Mucosa of gallbladder (tissue), 1 donor: ENCODE measurements at places on chromosomes 1 and 21. TPM values are rescaled to one million over a fixed set of nuclear protein-coding genes. Genes with fewer than 3 reads are reported as not detected.

EFCAB7 gene
- 12.2 TPM for total RNA-seq

- DNase-seq, result no peak
Observed at GRCh38 chr1:88943241-88943640, 49.2 kb downstream of the KYAT3 start.

OR2T11 gene
- total RNA-seq, result not detected

DNA sequence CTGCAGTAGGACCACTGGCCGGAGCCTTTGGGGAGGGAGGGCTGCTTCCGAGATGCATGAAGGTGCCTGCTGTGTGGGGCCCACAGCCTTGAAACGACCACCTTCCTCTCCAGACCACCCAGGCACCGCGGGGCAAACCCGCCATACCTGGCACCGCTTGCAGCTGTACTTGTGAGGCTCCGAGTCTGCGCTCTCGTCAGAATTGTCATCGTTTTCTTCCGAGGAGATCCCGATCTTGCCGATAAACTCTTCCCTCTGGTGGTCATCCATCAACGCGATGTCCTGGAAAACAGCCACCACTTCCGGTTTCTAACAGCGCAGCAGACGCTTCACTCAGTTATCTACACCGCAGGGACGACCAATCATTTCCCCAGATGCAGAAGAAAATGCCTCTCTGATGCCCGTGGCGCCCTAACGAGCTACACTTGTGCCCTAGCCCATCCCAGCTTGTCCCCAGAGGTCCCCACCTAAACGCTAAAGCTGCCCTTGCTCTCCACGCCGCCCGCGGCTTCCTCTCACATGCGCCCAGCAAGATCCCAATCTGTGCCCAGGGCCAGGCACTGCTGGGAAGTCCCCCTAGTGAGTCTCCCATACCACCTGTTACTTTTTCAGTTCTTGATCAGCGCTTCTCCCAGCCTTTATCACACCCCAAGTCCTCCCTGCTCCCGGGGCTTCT lies 55.0 kb upstream of the RIPK4 start:
- no peak for DNase-seq

DNA sequence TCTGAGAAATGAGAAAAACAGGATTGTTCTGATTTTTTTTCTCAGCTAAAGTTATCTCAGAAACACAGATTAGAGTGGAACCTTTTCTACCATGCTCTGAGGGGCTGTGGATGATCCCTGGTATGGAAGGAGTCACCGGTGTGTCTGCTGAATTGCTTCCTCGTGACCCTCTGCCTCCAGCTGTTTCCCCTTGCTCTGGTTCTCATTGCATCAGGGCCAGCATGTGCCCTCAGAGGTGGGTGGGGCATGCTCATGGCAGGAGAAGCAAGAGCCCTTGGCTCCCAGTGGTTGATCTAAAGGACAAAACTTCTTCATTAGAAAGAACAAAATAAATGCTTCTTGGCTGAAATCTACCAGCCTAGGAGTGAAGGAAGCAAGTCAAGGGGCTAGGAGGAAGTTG lies 183.2 kb upstream of the HMCN1 start:
- no peak for DNase-seq

LIPI gene
- not detected for total RNA-seq

NOS1AP gene
- 20.7 TPM for total RNA-seq

GRCh38 chr1:99573431-99574217 lies 72.3 kb upstream of the PALMD start:
- DNase-seq, result no peak

NUDT4B gene
- 0.46 TPM for total RNA-seq

- no peak for DNase-seq
Observed at GRCh38 chr1:230643908-230644307, 1.6 kb downstream of the COG2 start.

DNA sequence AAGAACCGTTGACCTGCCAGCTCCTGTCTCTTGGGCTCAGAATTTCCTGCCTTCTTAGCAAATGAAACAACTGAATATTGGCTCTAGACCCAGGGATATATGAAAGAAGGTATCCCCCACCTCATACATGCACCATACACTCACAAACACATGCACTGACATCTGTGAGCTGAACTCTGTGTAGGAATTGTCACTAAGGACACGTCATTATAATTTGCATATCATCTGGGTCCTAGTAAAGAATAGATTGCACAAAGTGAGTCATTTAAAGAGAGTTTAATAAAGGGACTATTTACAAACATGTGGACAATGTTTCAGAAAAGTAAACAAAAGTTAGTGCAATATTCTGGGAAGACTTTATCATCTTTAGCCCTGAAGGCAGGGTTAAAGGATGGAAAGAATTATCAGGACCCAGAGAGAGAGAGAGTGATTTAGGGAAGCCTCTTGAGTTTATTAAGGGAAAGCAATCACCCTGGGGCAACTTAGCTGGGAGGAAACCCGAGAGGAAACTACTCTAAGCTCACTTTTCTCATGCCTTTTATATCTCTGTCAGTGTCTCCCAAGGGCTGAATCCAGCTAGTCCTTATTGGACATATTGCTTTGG lies 74.1 kb upstream of the PLA2G4A start:
- DNase-seq, result no peak

GRCh38 chr1:243693800-243694199 lies 156.2 kb downstream of the AKT3 start:
- DNase-seq, result no peak

GRCh38 chr1:31372051-31372450 lies 825 bp downstream of the FABP3 start:
- DNase-seq, result no peak

GRCh38 chr1:9867408-9868243 lies 42.4 kb downstream of the CTNNBIP1 start:
- peak; percentile 88 for DNase-seq

DNA sequence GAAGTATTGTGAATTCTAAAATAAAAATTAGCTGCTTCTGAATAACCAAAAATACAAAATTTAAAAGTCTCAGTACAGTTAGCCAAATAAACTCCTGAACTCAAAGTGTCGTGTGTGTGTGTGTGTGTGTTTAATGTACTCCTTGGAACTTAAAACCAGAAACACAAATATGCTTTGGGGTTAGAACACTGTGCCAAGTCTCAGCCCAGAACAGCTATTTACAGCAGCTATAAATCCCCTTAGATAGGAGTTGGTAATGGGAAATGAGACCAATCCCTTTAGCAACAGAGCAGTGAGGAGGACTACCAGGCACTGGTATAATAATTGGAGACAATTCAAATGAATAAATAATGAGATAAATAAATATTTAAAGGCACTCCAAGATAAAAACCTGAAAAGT lies 83.1 kb downstream of the PATJ start:
- DNase-seq, result no peak

COL11A1 gene
- 0.14 TPM for total RNA-seq

RGS1 gene
- 147 TPM for total RNA-seq

GRCh38 chr1:201325678-201326060 lies 42.4 kb downstream of the PKP1 start:
- no peak for DNase-seq

DNA sequence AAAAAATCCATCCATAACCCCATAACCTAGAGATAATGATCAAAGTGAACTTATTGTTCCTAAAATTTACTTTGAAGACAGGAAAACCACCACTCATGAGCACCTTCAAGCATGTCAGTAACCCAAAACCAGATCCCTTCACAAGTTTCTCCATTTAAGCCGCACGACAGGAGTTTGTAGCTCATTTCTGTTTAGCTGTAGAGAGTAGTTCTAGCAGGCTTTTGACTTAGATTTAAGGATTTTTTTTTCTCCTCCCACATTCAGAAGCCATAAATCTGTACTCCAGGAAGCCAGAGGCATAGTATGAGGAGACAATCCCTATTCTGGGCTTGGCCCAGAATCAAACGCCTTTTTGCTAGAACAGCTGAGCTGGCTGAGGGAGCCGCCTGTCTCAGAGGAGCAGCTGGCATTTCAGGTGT lies 25.6 kb downstream of the TOMM20 start:
- no peak for DNase-seq

DNA sequence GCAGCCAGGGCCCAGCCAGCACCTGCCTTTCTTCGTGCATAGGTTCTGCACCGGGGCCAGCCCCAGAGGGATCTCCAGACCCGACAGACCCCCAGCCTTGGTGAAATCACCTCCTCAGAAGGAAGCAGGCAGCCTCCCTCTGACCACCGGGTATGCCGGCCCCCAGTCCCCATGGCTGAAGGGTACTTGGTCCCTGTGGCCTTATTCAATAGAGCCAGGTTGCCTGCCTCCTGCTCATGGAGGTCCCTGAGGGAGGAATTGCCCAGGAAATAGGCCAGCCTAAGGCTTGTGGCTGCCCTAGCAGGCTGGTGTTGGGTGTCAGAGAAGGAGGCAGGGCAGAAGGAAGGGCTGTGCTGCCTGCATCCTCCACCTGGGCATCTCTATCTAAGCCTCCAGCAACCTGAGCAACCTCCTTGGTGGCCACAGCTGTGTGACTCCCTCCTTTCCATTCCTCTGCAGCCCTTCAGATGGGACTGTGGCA lies 338.2 kb upstream of the VAMP3 start:
- DNase-seq, result no peak

GRCh38 chr21:32099812-32100416 lies 178.9 kb downstream of the MIS18A start:
- DNase-seq, result no peak
